ENCODE measurements at places on chromosomes 5 and 9.

- DNase-seq, result no peak
These were observed 721.2 kb downstream of the CDH18 start for GRCh38 chr5:19266791-19267190.

GRCh38 chr5:141846031-141846430 is 32.2 kb downstream of the PCDH1 start:
- DNase-seq, result no peak

DNA sequence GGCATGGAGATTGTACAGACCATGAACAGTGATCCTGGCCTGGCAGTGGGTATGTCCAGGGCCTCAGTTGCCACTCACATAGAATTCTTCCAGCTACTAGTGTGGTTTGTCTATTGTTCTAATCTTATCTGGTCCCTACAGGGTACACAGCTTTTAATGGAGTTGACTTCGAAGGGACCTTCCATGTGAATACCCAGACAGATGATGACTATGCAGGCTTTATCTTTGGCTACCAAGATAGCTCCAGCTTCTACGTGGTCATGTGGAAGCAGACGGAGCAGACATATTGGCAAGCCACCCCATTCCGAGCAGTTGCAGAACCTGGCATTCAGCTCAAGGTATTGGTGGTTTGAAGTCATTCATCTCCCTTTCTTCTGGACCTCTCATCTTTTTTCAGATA is 43.8 kb downstream of the THBS4 start:
- no peak for DNase-seq

- peak; percentile 34 for DNase-seq
These were observed at the start of gene HSDL2 for GRCh38 chr9:112380102-112380824. Gene HSDL2 (plus strand): TSS chr9:112380108. CDS start chr9:112380164, 56 bp downstream.

DNA sequence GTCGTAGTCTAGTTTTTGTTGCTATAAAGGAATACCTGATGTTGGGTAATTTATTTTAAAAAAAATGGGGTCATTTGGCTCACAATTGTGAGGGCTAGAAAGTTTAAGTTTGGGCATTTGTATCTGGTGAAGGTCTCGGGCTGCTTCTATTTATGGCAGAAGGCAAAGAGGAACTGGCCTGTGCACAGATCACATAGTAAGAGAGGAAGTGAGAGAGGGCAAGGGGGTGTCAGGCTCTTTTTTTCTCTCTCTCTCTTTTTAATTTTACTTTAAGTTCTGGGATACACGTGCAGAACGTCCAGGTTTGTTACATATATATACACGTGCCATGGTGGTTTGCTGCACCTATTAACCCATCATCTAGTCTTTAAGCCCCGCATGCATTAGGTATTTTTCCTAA is 453.3 kb downstream of the DIRAS2 start:
- DNase-seq, result no peak

DNA sequence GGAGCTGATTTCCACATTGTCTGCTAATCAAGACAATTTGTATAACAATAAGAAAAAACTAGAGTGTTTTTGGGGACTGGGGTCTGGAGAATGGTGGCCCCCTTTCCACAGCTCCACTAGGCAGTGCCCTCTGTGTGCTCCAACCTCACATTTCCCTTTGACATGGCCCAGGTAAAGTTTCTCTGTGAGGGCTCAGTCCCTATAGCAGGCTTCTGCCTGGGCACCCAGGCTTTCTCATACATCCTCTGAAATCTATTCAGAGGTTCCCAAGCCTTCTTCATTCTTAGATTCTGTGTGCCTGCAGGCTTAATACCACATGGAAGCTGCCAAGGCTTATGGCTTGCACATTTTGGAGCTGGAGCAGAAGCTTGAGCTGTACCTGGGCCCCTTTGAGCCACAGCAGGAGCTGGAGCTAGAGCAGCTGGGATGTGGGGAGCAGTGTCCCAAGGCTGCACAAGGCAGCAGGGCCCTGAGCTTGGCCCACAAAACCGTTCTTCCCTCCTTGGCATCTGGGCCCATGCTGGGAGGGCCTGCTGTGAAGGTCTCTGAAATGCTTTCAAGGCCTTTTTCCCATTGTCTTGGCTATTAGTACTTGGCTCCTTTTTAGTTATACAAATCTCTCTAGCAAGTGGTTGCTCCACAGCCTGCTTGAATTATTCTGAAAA is 49.1 kb upstream of the VPS13A start:
- no peak for DNase-seq

DNA sequence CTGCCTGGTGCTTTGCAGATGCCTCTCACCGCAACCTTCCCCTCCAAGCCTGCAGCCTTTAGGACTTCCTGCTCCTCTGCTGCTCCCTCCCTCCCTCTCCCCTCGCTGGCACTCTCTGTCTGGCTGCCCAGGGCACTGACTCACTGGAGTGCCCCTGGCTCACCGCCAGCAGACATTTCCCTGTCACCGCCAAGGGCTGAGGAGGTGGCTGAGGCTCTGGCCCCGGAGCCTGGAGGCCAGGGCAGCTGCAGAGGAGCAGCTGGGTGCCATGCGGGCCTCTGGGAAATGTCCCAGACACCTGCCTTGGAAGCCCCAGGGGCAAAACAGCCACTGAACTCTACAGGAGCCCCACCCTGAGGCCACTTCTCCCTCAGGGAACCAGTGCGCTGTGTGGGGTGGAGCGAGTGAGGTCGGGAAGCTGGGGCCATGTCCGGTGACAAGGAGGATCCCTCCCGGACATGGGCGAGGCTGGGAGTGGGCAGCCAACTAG is 53.4 kb downstream of the TENT4A start:
- DNase-seq, result peak; percentile 93

- no peak for DNase-seq
These were observed 93.8 kb upstream of the SEMA6A start for GRCh38 chr5:116668390-116668789.

GRCh38 chr9:14748373-14748772 is 25.8 kb upstream of the CER1 start:
- no peak for DNase-seq

- no peak for DNase-seq
These were observed 5.4 kb upstream of the SLC1A3 start for GRCh38 chr5:36600917-36601527.

GRCh38 chr5:68347536-68347935 is 132.0 kb downstream of the PIK3R1 start:
- no peak for DNase-seq

- no peak for DNase-seq
These were observed 115.3 kb downstream of the ROR2 start for GRCh38 chr9:91834740-91835139.

DNA sequence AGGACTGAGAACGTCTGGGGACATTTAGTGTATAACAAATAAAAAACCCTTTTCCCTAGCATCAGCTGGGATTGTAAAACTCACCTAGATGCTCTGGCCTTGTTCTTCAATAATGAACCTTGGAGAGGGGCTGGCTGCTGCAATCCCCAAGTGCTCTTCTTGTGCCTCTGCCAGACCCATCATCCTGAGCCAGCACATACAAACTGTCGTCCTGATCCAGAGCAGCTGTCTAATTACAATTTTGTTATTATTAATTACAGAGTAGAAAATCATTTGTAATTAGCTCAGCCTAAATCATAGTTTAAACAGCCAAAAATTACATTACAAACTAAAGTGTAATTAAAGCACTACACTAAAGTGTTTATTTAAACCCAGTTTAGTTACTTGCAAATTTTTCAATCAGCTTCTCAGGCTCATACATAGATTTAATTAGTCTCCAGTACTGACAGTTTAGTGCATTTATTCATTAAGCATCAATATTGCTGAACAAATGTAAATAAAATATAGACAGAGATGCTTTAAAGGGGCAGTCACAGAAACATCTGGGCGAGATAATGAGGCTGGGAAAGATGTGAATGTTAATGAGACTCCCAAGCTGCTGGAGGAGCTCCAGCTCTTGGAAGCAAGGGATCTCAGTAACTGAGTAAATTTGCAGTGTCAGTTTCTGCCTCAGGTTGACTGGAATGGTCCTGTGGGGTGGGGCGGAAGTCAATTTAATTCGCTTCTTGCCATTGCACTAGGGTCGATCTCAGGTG is 632.3 kb upstream of the TLE4 start:
- DNase-seq, result no peak

- DNase-seq, result no peak
These were observed 80.0 kb downstream of the MEGF10 start for GRCh38 chr5:127370631-127371030.

DNA sequence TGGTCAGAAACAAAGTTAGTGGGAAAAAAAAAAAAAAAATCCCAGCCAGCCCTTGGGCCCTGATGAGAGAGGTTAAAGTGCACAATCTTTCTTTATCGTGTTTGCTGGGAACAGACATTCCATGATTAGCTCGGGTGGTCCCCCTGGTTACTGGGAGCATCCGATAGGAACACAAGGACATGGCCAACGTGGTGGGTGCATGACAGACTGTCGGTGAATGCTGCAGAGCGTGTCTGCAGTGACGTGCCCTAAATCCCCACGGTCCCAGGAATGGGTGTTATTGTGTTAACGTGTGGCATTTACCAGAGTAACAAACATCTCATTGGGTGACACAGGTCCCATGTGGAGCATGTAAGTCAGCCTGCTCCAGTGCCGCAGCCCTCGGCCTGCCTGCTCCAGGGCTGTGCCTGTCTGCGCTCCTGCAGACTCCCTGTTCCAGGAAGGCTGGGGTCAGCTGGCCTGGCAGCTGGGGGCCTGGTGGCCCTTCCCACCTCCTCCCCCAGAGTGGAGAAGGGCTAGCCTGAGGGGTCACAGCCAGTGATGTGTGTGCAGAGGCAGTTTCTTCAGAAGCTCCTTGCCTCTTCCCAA is 34.3 kb upstream of the TBC1D2 start:
- no peak for DNase-seq

GRCh38 chr9:89712283-89712682 is 107.5 kb downstream of the GADD45G start:
- DNase-seq, result no peak

GRCh38 chr5:4700069-4700468 is 440.1 kb upstream of the ADAMTS16 start:
- DNase-seq, result peak; percentile 73

DNA sequence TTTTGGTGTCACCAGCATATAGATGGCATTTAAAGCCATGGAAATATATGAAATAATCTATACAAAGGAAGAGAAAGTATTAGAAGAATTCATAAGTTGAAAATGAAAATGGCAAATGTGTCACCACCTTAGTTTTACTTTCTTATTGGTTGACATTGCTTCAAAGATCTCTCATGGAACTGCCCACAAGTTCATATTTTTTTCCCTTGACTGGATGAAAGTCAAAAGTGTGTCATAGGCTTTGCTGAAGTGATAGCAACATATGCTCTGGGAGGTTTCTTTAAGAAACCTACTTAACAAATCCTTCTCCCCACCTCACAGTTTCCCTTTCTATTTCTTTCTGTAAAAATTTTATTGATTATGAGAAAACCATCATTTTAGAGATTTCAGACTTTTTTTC is 127.2 kb downstream of the VPS13A start:
- DNase-seq, result no peak

GRCh38 chr5:39216631-39217030 is 2.7 kb downstream of the FYB1 start:
- no peak for DNase-seq

- DNase-seq, result no peak
These were observed 823.3 kb upstream of the NUDT12 start for GRCh38 chr5:104385906-104386305.

DNA sequence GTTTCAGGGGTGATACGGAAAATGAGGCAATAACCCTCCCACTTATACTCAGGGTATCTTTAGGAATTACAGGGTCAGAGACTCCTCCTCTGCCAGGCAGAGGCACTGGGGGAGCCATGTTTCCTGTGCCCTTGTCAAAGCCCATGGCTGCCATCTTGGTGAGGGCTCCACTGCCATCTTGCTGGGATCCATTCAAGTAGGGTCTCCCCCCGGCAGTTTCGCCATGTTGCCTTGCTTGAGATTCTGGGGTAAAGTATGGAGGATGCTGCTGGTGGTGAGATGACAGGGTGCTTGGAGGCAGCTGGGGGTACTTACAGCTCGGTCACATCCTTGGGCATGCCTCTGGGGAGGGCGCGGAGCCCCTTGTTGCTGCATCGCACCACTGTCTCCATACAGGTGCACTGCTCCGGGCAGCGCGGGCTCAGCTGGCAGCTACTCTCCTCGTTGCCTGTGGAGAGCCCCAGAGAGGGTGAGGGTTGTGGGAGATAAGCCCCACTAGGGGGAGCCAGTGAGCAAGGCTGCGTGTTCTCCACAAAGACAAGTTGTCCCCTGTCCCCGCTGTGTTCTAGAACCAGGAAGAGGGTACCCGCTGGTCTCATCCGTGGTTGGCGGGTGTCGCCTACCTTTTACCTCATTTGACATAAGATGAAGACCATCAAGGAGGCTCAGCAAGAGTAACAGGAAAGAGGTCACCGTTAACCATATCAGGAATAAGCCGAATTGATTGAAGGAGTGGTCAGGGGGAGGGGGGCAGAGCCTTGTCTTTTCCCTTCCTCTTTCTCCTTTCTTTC is 169.0 kb upstream of the PANK3 start:
- DNase-seq, result peak; percentile 34

DNA sequence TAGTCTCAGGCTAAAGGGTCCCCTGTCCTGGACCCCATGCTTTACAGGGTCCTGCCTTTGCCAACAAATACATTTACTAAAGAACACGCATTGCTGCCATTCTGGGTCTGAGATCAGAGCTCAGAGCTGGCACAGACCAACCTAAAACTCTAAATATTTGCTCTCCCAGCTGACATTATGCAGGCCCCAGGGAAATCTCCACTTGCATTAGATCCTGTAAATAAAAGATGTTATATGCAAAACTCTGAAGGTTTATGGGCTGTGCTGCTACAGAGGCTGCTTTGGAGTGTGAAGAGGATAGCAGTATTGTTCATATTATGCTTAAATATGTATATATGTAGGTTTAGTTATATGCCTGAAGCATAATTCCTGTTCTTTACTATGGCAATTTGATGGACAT is 35.9 kb upstream of the RANBP3L start:
- no peak for DNase-seq

GRCh38 chr5:8540317-8540716 is 671.4 kb downstream of the MTRR start:
- DNase-seq, result no peak

- no peak for DNase-seq
These were observed 521.2 kb downstream of the CHSY3 start for GRCh38 chr5:130425424-130425823.

DNA sequence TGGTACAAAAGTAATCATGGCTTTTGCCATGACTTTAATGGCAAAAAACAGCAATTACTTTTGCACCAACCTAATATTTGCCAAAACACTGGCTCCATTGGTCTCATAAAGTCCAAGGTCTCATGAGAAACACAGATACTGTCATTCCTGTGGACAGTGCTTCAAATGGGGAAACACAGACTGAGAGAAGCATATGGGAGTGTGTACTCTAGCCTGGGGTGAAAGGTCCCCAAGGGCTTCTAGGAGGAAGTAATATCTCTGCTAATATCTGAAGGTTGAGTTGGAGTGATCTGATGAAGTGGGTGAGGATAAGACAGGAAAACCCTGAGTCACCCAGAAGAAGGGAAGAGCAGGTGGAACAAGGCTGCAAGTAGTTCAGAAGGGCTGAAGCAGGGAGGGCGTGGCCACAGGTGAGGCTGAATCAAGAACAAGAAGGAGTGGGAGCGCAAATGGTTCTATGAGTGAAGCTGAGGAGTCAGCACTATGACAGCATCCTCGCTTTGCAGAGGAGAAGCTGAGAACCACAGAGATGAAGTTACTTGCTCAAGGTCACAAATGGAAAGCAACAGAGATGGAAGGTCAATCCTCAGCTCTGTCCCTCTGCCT is 164.1 kb downstream of the ASTN2 start:
- no peak for DNase-seq

GRCh38 chr5:116045821-116046220 is 13.5 kb downstream of the ARL14EPL start:
- DNase-seq, result no peak

- DNase-seq, result no peak
These were observed 25.8 kb downstream of the ZBTB34 start for GRCh38 chr9:126886034-126886822.

GRCh38 chr9:33168941-33169544 is 1.9 kb upstream of the B4GALT1 start:
- DNase-seq, result no peak

GRCh38 chr9:80651044-80651443 is 1038.3 kb downstream of the TLE1 start:
- DNase-seq, result no peak

Measured in ACHN (cell line).